ENCODE measurements at places on chromosomes 7 and 10.

DNA sequence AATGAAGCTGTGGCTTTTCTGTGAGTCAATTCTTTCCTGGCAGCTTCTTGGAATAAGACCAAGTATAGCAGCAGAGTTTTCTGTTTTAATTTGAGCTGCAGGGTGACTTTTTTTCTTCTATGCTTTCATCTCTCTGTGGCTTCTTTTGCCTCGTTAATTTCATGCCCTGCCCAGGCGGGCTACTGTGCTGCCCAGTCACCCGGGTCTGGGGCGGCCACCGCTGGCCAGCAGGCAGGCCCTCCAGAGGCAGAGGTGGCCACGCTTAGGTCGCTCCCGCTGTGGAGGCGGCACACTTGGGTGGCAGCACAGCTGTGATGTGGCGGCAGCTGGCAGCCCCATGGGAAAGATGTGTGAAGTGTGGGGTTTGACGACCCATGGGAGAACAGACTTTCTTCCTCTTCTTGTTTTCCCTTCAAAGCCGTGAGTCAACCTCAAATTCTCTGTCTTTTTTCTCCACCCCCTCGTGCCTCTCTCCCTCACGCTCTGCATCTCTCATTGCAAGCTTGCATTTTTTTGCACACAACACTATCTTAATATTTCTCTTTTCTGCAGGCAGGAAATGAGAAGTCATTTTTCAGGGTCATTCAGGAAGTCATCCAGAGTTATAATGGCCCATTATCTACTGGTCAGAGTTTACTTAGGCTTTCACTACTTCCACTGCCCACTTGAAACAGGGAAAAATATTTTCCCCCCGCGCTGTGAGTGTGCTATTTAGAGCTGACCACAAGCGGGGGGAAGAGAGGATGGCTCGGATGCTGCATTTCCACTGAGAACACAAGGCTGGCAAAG lies 67.8 kb downstream of the EGFR start:
- no peak for DNase-seq

- DNase-seq: no peak
Observed at GRCh38 chr7:71402684-71403083, 270.7 kb downstream of the GALNT17 start.

- DNase-seq: no peak
Observed at GRCh38 chr10:88113232-88113631, 249.8 kb downstream of the PTEN start.

- no peak for DNase-seq
Observed at GRCh38 chr10:128026615-128027300, 99.5 kb downstream of the MKI67 start.
